Activated naive CD8-positive, alpha-beta T cell treated with anti-CD3 and anti-CD28 coated beads, Interleukin-2, amount 50 U/mL, for 16 hours (primary cell): ENCODE measurements at places on chromosomes 6 and 20.

DNA sequence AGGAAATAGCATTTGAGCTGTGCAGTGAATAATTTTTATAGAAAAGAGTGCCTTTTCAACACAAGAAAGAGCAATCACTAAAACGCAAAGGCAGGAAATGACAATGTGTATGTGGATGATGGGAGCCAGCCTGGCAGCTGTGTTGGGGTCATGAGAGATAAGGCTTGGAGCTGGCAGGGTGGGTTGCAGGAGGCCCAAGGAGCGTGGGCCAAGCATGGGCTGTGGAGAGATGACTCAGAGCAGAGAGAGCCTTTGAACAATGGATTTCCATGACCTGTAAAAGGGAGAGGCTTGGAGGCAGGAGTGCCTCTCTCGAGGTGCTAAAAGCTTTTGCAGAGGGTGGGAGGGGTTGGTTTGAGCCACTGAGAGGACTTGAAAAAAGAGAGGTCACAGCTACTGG, 6.6 kb upstream of the TBC1D7 start:
- DNase-seq, result no peak

GRCh38 chr6:89371849-89372505, 19.5 kb upstream of the UBE2J1 start:
- peak; percentile 54 for DNase-seq

- no peak for DNase-seq
Measured at GRCh38 chr6:167475947-167476346, 151.1 kb downstream of the TTLL2 start.

DNA sequence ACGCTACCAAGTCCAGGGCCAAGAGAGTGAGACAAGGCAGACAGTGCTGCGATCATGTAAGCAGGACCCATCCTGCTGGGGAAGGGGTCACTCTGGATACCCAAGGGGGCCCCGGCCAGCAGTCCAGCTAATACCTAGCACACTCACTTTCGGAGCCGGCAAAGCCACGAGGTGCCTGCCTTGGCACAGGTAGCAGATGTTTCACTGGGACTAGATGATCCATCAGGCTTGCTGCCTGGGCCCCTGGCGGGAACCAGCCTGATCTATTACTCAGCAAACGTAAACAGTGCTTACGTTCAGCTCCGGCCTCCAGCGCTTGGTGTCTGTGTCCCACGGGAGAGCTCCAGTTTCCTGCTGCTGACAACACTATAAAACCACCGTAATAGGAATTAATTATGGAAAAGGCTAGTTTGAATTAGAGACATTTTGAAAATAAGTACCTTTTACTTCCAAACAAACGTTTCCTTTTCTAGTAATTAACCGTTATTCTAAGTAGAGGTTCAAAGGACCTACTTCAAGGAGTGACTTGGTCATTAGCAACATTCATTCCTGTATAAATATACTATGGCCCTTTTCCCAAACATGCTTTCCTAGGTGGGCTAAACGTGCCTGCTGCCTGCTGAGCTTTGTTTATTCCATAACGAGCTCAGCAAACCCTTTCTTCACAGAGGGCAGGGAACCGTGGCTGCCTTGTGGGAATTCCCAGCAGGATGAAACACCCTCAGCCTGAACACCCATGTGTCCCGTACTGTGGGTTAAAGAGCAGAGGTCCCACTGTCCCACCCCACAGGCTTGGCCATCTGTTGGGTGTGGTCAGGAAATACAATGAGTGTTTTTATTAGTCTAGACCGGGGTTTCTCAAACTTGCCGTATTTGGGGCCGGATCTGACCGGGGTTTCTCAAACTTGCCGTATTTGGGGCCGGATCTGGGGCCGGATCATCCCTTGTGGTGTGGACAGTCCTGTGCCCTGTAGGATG, 18.4 kb downstream of the SLC22A23 start:
- no peak for DNase-seq

- no peak for DNase-seq
Measured at GRCh38 chr6:22237526-22237925, 59.3 kb downstream of the PRL start.

GRCh38 chr6:30882759-30883684, 1.3 kb upstream of the DDR1 start:
- DNase-seq, result no peak

DNA sequence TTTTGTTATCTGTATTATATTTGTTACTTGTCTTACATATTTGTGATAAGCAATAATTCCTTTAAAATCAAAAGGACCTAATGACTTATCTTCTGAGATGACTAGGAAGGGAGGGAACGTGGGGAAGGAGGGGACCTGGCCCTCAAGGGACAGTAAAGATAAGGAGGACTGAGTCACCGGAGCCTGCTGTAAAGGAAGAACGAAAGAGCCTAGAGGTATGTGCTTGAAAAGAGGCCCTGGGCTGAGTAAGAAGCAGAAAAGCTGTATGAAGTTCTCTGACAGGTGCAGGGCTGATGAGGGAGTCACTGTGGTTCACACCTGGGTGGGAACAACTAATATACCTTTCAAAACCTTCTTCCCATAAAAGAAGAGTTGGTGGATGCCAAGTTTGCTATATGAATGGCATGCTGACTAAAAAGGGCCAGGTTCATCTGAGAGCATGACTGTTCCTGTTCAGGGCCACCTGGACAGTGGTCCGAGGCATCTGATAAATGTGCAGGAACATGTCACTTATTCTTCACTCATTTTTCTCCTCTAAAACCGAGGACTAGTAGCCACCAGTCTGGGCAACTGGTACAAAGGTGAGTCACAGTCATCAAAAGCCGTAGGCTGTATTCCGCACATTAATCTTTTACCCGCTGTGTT, 111.3 kb downstream of the TNFAIP3 start:
- DNase-seq, result no peak

DNA sequence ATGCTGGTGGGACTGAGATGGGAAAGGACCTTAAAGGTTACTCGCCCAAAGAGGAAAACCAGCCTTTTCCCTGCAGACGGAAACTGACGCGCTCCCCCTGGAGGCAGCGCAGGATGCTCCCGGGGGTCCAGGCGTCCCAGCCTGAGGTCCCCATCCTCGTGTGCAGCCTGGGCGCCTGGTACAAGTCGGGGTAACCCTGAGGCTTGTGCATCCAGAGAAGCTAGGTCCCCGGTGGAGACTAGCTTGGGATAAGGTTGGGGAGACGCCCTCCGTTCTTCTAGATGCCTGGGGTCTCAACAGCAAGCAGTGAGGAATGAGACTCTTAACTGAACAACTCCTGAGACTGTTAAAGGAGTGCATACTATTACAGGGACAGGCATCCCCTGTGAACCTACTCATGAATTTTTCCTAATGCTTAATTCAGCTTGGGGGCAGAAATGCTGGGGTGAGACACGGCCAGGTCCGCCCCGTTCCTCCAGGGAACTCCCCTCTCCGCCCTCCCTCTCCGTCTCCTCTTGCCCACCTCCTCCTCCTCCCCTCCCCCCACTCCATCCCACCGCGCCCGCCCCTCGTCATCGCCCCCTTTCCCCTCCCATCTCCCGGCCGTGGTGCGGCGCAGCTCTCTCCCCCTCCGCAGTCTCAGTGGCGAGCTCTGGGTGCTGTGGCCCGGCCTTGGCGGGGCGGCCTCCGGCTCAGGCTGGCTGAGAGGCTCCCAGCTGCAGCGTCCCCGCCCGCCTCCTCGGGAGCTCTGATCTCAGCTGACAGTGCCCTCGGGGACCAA, at the start of gene PRSS35:
TSS of gene PRSS35 (plus strand) at position 634 of the 781 bp plus-strand sequence. CDS start 10,908 bp downstream, outside the sequence.
- DNase-seq, result no peak

GRCh38 chr6:101597693-101598092, 204.2 kb downstream of the GRIK2 start:
- DNase-seq, result no peak

DNA sequence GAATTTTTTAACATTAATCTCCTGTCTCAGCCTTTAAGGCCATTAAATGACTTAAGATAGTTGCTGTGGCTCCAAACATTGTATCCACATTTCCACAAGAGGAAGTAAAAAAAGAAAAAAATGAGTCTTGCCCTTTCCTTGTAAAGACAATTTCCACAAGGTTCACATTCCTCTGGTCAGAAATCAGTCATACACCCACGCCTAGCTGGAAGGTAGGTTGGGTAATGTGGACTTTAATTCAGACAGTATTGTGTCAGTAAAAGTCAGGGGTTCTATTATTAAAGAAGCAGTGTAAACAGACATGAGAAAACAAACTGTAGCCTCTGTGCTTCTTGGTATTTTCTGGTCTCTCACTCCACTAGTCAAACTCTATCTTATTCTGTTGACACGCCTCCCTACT, 682.0 kb downstream of the GRIK2 start:
- DNase-seq, result no peak

- peak; percentile 68 for DNase-seq
Measured at GRCh38 chr6:90080876-90081481, 186.7 kb downstream of the GJA10 start.

DNA sequence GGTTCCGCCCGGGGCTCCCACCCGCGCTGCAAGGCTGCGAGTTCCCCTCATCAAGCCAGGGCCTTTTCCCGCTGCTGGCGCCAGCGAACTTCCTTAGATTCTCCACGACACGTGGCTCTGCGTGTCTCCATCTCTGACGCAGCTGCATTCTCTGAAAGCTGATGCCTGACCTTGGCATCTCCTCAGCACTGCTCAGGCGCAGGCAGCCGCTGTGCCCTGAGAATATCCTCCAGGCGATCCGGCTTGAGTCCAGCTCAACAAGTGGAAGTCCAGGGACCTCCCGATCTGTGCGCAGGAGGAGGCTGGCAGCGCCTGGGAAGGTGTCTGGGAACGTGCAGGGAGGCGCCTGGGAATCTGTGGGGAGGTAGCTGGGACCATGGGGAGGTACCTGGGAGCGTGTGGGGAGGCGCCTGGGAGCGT, 171.2 kb upstream of the THBS2 start:
- no peak for DNase-seq

GRCh38 chr6:147924598-147924997, 416.1 kb downstream of the SAMD5 start:
- no peak for DNase-seq

- no peak for DNase-seq
Measured at GRCh38 chr20:46221256-46221833, 87.0 kb downstream of the CDH22 start.

- DNase-seq, result no peak
Measured at GRCh38 chr6:138162111-138162954, 594 bp downstream of the ARFGEF3 start.

GRCh38 chr6:99091985-99092384, 144.2 kb upstream of the FBXL4 start:
- no peak for DNase-seq
